ENCODE measurements at places on chromosomes 5 and 9.

DNA sequence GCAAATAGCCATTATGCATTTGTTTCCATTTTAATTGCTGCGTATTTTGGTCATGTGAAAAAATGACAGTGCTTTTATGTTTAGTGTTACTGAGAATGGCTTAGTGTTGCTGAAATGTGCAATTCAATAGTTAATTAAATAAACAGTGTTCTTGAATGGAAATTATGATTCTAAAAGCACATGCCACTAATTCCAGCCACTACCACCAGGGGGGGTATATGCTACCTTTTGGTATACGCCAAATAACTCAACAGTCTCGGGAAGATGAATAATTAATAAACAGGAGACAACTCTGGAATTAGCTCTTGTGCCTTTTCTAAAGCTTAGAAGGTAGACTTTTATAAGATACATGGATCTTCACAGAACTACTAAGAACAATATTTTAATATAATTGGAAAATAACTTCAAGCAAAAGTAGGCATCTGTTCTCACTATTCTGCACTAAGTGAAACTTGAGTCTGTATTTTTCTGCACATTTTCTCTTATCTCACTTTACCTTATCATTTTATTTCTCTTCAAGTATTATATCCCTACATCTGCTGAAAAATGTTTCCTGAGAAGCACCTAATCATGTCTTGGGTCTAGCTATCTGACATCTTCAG lies 83.5 kb upstream of the MINAR2 start:
- peak; percentile 75 for DNase-seq

- DNase-seq = no peak
Observed at GRCh38 chr9:2919347-2919746, 75.5 kb upstream of the PUM3 start.

DNA sequence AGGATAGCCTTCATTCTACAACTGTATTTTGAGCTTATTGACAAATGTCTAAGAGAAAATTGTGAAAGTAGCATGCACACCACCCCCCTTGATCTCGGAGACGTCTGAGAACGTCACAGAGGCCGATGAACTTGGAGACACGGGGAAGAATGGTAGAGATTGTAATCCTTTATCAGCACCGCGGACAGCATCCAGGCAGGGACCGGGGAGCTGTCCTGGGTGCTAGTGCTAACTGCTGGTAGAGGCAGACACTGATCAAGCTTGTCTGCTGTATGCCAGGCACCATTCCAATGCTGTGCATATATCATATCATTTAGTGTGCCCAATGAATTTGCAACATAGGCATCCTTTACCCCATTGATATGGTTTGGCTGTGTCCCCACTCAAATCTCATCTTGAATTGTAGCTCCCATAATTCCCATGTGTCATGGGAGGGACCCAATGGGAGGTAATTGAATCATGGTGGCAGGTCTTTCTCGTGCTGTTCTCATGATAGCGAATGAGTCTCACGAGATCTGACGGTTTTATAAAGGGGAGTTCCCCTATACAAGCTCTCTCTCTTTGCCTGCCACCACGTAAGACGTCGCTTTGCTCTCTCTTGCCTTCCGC lies 98.8 kb downstream of the LHX2 start:
- DNase-seq = peak; percentile 75

DNA sequence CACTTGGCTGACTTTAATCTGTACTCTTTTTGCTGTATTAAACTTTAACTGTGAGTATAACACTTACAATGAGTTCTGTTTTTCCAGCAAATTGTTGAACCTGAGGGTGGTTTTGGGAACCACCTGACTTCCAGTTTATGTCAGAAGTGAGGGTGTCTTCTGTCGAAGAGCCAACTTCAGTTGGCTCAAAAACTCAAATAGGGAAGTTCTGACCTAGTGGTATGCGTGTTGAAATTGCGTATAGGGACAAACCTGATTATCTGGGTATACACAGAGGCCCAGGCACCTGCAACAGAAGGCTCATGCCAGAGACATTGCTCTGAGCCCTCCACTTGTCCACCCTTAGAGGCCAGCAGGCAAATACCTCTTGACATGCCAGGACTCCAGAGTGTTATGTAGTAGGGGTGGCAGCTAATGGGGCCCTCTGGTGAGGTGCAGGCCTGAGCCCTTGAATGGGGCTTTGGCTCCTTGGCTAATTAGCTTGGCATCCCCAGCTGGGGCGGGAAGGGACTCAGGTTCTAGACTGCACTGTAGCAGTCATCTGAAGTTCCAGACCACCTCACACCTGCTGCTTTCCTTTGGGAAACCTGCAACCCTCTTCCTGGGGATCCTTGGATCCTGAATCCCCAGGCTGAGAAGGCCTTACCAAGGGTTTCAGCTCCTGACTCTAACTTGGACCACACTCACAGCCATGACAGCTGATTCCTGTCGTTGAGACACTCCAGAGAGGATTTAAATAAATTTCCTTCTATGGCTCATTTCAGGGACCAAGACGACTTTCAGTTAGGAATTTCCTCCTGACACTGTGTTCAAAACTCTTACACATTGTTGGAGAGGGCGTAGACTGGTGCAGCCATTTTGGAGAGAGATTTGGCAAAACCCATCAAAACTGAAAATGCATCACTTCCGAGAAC lies 189.6 kb downstream of the HSPA4 start:
- no peak for DNase-seq

- DNase-seq = no peak
Observed at GRCh38 chr5:130050585-130050984, 146.3 kb downstream of the CHSY3 start.

DNA sequence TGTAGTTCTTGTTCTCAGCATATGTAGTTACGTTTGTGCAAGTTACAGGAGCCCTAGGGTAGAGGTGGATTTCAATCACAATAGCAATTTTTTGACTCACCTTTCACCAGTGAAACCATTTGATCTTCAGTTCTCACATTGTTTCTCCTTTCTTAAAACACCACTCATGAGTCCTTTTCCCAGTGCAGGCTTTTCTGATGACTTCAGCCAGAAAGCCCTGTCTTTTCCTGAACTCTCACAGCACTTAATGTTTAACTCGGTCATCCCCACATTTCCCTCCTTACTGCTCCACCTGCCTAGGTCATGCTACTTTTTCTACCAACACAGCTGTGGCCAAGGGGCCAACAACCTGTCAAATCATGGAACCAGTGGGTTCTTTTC lies 37.9 kb downstream of the ARHGEF28 start:
- no peak for DNase-seq

DNA sequence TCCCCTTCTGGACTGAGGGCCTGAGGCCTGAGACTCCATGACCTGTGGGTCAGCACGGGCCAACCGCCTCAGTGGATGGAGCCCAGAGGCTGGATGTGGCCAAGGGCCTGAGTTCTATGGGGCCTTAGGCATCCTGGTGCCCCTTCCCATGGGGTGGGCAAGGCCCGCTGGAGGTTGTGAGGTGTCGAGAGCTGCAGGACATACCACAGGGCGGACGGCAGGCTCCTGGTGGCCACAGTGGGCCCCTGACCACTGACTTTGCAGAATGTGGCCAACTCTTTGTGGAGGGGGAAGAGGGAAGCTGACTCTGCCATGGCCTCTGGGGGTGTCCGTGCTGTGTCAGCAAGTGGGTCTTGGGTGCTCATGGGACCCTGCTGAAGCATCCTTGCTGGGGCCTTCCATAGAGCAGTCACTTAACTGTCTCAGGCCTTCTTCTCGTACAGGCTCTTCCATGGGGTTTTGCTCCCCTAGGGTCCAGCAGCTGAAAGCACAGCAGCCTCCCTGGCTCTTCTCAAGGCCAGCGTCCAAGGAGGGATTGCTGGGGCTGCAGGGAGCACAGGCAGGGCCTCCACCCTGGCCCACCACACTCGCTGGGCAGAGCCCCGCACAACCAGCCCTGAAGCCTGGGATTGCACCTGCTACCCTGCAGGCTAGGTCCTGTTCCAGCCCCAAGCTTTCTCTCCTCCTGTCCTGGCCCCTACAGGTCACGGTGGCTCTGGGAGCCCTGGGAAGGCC lies 21.6 kb upstream of the SLC9A3 start:
- no peak for DNase-seq

DNA sequence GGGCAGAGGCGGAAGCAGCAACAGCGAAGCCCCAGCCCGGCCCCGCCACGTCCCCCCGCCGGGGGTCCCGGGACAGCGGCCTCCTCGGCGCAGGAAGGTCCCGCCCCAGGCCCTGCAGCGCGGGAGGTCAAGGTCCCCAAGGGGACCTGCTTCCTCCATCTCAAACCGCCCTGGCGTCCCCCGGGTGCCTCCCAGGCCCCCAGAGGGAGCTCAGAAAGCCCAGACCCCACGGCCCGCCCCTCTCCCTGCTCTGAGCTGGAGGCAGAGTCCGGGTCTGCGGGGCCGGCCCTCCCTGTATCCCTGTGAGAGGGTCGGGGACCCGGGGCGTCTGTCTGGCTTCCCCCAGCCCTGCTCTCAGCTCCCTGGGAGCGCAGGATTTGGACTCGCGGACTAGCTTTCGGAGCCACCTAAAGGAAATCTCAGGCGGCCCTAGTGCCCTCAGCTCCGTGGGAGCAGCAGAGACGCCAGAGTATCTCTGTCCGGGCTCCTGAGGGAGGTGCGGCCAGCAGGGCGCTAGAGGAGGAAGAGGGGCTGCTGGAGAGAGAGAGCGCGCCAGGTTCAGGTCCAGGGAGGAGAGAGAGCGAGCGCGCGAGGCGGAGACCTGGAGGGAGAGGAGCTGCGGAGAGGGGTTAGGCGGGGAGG lies 30.7 kb downstream of the EXOC3 start:
- DNase-seq = peak; percentile 66

DNA sequence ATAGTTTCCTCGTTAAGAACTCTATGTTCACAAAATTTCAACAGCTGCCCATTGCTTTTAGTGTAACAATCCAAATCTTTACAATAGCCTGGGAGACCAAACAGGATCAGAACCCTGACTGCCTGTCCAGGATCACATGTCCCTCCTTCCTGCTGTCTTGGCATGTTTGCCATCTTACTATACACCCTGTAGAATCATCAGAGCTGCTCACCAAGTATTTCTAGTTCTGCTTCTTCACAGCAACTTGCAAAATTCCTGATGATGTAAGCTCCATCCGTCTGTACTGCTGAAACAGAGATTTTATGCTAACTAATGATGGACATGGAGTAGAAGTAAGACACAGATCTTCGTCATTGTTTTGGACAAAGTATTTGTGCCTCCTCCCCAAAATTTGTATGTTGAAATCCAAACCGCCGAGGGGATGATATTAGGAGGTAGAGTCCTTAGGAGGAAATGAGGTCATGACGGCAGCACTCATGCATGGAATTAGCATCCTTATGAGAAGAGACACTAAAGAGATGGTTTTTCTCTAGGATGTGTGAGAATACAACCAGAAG lies 464.9 kb upstream of the BRINP1 start:
- DNase-seq = no peak

DNA sequence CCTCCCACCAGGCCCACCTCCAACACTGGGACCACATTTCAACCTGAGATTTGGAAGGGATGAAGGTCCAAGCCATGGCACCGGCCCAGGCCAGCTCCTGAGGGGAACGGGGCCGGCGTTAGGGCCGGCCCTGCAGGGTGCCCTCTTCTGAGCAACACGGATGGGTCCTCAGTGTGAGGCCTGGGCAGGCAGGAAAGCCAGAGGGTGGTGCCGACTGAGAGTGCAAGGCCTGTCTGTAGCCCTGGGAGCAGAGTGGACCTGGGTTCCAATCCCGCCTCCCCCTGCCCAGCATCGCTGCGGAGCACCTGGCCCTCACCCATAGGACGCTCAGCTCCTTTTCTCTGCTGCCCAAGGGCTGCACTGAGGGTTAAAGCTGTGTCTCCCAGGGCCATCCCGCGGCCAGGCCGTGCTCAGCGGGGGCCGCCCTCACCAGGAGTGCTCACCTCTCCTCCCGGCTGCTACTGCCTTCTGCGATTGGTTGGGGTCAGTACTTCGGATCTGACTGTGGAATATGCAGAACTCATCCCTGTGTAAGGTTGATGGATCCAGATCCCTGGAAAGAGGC lies 44.1 kb upstream of the FCN2 start:
- no peak for DNase-seq

DNA sequence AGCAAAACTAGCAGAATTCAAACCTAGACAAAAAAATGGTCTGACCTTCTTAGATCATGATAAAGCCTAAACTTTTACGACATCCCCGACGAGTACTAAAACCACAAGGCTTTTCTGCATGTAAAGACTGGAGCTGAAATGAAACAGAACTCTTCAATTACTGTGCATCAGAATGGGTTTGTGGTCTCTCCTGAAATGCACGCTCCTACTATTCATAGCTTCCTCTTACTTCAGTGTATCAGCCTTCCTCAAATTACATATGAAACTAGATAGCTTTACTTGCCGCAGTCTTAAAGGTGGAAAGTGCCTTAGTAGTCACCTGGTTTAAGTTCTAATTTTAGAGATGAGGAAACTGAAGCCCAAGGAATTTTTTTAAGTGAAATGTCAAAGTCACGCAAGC lies 24.6 kb upstream of the MED10 start:
- DNase-seq = no peak

GRCh38 chr9:14279671-14280070 lies 34.3 kb downstream of the NFIB start:
- DNase-seq = peak; percentile 10

DNA sequence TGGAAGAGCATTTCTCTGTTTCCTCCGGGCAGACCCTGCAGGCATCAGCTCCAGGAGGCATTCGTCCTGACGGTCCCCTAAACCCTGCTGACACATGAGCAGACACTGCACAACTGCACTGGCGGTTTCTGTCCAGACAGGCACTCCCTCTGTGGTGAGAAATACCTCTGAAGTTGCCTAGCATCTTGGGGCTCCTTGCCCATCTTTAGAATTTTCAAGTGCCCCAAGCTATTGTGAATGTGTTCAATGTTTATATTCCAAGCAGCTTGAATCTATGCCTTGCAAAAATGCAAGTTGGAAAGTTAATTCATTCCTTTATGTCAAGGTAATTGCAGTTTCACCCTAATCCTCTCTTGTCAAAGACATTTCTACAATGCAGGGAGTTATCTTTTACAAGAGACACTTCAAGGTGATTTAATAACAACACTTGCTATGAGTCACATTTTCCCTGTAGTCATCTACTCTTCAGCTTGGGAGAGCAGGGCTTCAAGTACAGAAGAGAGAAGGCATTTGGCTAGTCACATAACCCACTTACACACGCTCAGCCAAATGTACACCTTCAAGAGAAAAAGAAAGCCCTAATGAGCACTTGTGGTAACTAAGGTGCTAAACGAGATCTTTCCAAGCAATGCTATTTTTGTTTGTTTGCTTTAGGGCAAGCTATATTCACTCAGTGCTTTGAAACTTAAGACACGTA lies 302.5 kb downstream of the MLLT3 start:
- peak; percentile 30 for DNase-seq

GRCh38 chr9:92911511-92912475 lies 34.0 kb upstream of the ZNF484 start:
- DNase-seq = no peak

GRCh38 chr5:132458651-132459030 lies 31.9 kb downstream of the IRF1 start:
- peak; percentile 82 for DNase-seq
